ENCODE measurements at places on chromosomes 11 and 22.

DNA sequence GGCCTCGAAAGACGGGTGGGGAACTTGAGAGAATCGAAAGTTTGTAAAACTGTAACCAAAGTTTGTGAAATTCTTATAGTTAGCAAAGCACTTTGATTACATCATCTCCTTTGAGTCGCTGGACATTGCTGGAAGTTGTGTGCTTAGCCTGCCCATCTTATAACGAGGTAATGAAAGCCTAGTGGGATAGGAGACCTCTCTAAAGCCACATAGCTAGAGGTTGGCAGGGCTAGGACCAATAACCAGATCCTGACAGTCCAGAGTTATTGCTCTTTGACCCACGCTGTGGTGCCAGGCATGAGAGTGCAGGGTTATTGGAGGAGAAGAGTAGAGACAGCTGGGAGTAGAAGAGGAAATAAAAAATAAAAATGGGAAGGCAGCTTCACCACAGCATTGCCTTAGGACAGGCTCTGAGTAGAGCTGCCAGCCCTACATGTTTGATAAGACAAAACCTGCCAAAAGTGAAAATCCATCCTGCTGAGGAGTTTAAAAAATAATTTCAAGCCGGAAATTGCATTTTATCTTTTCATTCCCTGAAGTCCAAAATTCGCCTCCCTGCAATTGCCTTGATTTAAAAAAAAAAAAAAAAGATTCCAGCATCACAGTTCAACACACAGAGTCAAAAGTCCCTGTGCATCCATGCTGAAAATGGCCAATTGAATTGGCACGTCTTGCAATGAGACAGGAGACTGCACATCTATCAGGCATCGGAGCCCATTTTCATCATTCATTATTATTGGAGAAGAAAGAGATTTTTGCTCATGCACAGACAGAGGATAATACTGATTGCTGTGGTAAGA is 225.5 kb upstream of the POU2AF2 start:
- no peak for DNase-seq

- no peak for DNase-seq
Measured at GRCh38 chr11:121024989-121025388, 1.1 kb downstream of the TBCEL start.

DNA sequence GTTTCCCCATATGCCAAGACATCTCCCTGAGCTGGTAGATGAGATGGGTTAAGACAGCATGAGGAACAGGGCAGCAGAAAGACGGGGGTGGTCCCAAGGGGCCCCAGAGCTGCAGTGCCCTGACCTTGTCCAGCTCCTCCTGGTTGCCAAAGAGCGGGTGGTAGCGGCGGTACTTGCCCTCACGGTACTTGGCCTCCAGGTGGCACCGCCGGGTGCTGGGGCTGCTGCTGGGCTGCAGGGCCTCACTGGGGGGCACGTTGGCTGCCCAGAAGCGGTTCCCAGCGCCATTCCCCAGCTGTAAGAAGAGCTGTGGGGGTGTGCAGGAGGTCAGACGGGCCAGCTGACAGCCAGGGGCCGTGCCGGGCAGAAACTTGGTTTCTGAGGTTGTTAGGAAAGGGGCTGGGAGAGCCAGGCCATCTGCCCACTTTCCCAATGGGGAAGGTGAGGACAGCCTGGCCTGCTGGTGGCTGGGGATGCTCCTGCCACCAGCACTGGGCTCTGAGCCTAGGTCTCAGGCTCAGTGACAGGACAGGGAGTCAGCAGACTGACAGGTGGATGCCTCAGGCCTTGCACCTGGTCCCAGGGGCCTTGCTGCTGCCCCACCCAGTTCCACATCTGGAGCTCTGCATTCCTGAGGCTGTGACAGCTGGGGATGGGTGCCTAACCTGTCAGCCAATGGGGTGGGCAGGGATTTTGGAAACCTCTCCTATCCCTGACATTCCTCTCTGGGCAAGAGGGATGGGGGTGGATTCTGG is 30.0 kb upstream of the PDE2A start:
- DNase-seq: no peak

DNA sequence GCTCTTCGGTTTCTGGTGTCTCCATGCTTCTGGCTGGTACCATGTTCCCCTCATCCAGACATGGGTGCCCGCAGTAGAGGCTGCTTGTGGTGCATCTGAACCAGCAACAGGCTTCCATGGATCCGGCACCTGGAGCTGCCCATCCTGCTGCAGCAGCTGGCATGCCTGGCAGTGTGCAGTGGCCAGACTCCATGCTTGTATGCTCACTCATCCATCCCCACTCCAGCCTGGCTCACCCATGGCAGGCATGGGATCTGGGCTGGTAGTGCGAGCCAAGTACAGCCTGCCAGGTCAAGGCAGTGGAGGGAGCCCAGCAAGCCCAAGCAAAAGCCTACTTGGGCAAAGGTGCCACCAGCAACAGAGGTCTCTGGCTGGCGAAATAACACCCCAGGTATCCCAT is 6.2 kb upstream of the OR5W2 start:
- no peak for DNase-seq

DNA sequence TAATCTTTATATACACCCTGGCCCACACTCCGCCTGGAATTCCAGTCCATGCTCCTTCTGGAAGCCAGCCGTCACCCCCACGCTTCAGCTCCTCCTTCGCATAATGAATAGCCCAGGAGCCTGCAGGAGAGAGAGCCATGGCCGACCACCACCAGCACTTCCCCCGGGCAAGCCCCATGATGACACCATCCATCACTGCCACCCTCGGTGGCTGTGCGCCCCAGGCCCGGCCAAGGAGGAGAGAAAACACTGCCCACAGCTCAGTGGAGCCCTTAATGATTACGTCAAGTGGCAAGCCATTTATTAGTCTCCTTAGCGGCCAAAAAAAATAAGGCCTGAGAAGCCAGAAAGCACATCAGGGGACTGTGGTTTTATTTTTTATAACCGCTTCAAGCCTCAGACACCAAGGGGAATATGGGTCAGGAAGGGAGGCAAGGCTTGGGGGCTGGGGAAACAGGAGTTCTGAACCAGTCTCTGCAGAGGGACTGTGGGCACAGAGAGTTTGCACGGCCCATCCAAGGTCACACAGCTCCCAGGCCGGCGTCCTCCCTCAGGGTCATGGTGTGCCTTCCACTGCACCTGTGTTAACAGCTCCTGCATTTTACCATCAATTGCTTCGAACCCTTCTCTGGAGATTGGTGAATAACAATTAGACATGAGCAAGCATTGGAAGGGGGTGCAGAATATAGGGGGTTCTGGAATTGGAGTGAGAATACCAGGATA is 134.3 kb downstream of the MN1 start:
- peak; percentile 25 for DNase-seq

Measured in fibroblast of skin of scalp (primary cell).